ENCODE measurements at places on chromosomes 11 and 22.

- no peak overlapping the region for H3K4me3 ChIP-seq
- peaks cover 54% of the 10 kb centered on the region for H3K27me3 ChIP-seq
- DNase-seq = no peak
Observed at GRCh38 chr11:61911701-61912529, 5.5 kb downstream of the RAB3IL1 start.

GRCh38 chr11:12998336-12998735 lies 10.8 kb upstream of the RASSF10 start:
- DNase-seq = no peak
- no peaks in the 10 kb centered on the region for H3K36me3 ChIP-seq
- peaks cover 43% of the 10 kb centered on the region for H3K27me3 ChIP-seq
- no peak overlapping the region for H3K4me3 ChIP-seq

- no peak overlapping the region for H3K4me3 ChIP-seq
- H3K27ac ChIP-seq = no peak overlapping the region
- no peak for DNase-seq
- H3K36me3 ChIP-seq = no peaks in the 10 kb centered on the region
- no peaks in the 10 kb centered on the region for H3K27me3 ChIP-seq
Observed at GRCh38 chr11:44989831-44990566, 39.3 kb upstream of the TP53I11 start.

DNA sequence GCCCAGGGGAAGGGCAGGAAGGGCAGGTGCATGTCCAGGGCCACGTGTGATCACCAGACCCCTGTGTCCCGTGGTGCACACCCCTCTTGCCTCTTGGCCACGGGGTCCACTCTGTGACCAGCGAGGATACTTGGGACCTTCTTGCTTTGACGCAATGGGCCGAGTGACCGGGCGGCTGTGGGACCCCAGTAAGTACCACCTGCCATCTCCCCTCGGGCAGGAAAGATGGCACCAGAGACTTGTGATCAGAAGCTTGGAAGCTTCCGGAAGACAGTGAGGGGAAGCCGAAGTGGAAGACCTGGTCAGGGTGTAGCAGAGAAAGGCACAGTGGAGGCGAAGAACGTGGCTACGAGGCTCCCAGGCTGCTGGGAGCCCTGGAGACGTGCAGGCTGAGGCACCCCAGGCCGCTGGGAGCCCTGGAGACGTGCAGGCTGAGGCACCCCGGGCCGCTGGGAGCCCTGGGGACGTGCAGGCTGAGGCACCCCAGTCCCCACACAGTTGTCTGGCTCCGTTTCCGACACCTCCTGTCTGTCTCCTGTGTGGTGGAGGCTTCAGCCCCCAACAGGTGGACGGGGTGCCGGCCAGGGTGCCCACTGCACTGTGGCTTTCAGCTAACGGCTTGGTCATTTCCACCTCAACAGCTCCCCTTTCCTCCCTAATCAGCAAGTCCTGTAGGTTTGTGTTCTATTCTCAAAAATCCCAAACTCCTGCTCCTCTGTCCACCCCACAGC lies 663.5 kb downstream of the BRD1 start:
- DNase-seq = no peak
- H3K36me3 ChIP-seq = no peaks in the 10 kb centered on the region
- peaks cover 22% of the 10 kb centered on the region for H3K27me3 ChIP-seq
- H3K27ac ChIP-seq = no peak overlapping the region

DNA sequence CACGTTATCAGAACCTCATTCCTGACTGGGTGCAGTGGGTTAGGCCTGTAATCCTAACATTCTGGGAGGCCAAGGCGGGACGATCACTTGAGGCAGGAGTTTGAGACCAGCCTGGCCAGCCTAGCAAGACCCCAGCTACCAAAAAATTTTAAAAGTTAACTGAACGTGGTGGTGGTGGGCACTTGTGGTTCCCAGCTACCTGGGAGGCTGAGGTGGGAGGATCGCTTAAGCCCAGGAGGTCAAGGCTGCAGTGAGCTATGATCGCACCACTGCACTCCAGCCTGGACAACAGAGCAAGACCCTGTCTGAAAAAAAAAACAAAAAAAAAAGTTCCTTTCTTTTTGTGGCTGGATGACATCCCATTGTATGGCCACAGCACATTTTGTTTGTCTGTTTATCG lies 67.7 kb upstream of the PPP6R3 start:
- H3K36me3 ChIP-seq = no peaks in the 10 kb centered on the region
- no peaks in the 10 kb centered on the region for H3K4me1 ChIP-seq
- no peaks in the 10 kb centered on the region for H3K27me3 ChIP-seq
- no peak for DNase-seq
- H3K4me3 ChIP-seq = no peak overlapping the region

DNA sequence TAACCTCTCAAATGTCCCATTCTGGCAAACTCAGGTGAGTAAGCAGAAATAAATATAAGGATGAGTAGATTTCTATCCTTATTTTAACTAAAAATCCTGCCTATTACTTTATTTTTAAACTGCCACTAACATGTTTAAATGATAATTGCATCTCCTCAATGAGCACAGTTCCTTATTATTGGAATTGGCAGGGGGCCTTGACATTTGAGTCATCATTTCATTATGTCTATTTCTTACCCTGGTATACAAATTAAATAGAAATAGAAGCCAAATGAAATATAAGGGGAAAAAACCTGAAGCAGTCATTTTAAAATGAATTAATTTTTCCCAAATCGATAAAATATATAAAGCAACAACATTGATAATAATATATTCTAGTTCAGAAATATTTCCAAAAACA lies 81.2 kb downstream of the GUCY1A2 start:
- H3K36me3 ChIP-seq = no peaks in the 10 kb centered on the region
- no peak overlapping the region for H3K4me3 ChIP-seq
- no peaks in the 10 kb centered on the region for H3K4me1 ChIP-seq

DNA sequence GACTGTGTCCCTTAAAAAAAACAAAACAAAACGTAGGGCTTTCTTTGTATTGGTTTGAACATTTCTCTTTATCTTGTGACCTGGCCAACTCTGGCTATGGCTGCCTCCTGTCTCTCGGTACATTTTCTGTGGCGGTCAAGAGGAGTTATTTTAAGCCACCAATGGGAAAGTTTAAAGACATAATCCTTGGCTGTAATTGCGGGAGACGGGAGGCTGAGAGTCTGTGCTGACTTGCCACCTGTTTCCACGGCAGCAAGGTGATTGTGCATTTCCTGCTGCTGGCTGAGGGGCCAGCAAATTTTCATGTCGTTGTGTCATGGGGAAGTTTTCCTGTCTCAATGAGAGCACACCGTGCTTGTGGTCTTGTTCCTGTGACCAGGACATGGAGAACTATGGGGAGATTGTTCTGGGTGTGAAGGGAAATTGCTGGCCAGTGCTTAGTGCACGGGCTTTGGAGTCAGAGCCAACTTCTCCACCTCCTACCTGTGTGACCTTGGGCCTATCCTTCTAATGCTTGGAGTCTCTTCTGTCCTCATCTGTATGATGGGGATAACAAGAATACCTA lies 11.0 kb downstream of the PTPRJ start:
- DNase-seq = no peak
- H3K4me3 ChIP-seq = peak overlapping the region; percentile 65
- peaks cover 36% of the 10 kb centered on the region for H3K4me1 ChIP-seq
- no peaks in the 10 kb centered on the region for H3K27me3 ChIP-seq
- peaks cover 9% of the 10 kb centered on the region for H3K36me3 ChIP-seq
- peak overlapping the region; percentile 74 for H3K27ac ChIP-seq

GRCh38 chr22:34454598-34454997 lies 534.3 kb upstream of the LARGE1 start:
- H3K4me1 ChIP-seq = no peaks in the 10 kb centered on the region
- no peaks in the 10 kb centered on the region for H3K27me3 ChIP-seq
- no peak for DNase-seq
- H3K36me3 ChIP-seq = no peaks in the 10 kb centered on the region

- peak overlapping the region; percentile 66 for H3K4me3 ChIP-seq
- H3K27ac ChIP-seq = peak overlapping the region; percentile 97
- H3K27me3 ChIP-seq = no peaks in the 10 kb centered on the region
- peaks cover 32% of the 10 kb centered on the region for H3K4me1 ChIP-seq
- DNase-seq = no peak
Observed at GRCh38 chr11:12235553-12235946, 125.2 kb downstream of the MICAL2 start.

- peaks cover 23% of the 10 kb centered on the region for H3K36me3 ChIP-seq
- no peaks in the 10 kb centered on the region for H3K27me3 ChIP-seq
- no peak for DNase-seq
- H3K4me1 ChIP-seq = peaks cover 6% of the 10 kb centered on the region
Observed at GRCh38 chr11:20373147-20373546, 9.6 kb downstream of the HTATIP2 start.

GRCh38 chr11:132681971-132682370 lies 850.3 kb downstream of the OPCML start:
- H3K27ac ChIP-seq = no peak overlapping the region
- no peaks in the 10 kb centered on the region for H3K27me3 ChIP-seq
- H3K36me3 ChIP-seq = peaks cover 2% of the 10 kb centered on the region
- no peak for DNase-seq
- no peaks in the 10 kb centered on the region for H3K4me1 ChIP-seq

GRCh38 chr11:126489836-126490660 lies 134.6 kb downstream of the ST3GAL4 start:
- H3K36me3 ChIP-seq = no peaks in the 10 kb centered on the region
- no peak overlapping the region for H3K27ac ChIP-seq
- peaks cover 22% of the 10 kb centered on the region for H3K27me3 ChIP-seq
- H3K4me1 ChIP-seq = no peaks in the 10 kb centered on the region
- DNase-seq = no peak

GRCh38 chr11:36092314-36093030 lies 148.6 kb downstream of the LDLRAD3 start:
- H3K36me3 ChIP-seq = peaks cover 2% of the 10 kb centered on the region
- H3K27ac ChIP-seq = no peak overlapping the region
- H3K4me1 ChIP-seq = no peaks in the 10 kb centered on the region
- DNase-seq = no peak
- peaks cover 80% of the 10 kb centered on the region for H3K27me3 ChIP-seq

GRCh38 chr11:68349461-68350249 lies 37.3 kb downstream of the LRP5 start:
- H3K27ac ChIP-seq = no peak overlapping the region
- H3K27me3 ChIP-seq = no peaks in the 10 kb centered on the region
- no peak overlapping the region for H3K4me3 ChIP-seq
- no peaks in the 10 kb centered on the region for H3K36me3 ChIP-seq

DNA sequence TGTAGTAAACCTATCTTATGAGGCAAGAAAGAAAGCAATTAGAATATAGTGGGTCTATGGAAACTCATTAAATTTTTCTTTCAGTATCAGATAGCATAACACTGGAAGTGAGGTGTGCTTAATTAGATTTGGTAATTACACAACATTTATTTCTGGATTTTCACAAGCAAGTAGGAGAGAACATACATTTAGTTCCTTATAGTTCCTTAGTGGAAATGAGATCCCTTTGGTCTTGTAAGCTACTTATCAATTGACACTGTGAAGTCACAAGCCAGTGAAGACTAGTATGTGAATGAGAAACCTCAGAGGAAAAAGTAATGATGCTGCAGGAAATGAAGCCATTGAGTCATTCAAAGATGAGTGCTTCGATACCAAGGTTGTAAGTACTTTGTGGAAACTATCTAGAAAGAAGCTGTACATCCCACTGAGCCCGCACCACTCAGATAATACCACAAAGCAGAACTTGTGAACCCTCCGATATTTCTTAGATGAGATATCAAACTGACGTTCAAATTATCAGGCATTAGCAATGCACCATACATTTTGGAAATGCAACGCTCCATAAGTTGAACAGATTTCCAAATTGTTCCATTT lies 53.5 kb downstream of the ENTHD1 start:
- no peaks in the 10 kb centered on the region for H3K27me3 ChIP-seq
- peaks cover 15% of the 10 kb centered on the region for H3K4me1 ChIP-seq
- H3K4me3 ChIP-seq = no peak overlapping the region
- peak overlapping the region; percentile 48 for H3K27ac ChIP-seq
- DNase-seq = no peak

DNA sequence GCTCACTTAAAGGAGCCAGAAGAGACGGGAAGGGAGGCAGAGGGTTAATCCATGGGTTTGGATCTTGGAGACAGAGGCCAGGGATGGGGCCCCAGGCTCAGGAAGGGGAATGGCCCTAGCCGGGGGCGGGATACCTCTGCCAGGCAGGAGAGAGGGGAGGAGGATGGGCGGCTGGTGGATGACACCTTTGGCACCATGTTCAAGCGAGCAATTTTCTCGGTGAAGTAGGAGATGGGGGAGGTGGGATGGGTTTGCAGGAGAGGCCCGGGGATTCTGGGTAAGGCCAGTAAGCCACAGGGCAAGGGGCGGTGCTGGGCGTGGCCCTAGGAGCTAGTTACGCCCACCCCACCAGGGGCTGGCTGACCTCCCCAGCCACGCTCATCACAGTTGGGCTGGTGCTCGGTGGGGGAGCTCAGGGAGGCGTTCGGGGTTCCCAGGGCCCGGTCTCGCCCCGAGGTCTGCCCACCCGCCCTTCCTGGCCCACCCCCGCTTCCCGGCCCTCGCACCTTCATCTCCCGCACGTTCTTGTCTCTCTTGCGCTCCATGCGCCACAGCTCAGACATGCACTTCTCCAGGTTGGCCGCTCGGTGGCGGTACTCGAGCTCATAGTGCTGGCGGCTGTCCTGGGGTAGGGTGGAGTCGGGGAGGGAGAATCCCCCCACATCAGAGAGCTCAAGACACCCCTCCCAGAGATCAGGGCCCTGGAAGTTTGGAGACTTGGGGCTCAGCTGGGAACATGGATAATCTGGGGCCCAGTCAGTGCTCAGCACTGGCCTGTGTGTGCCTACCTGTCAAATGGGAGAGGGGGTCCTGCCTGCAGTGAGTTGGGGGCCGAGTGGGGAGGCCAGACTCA lies 12.7 kb downstream of the BAIAP2L2 start:
- H3K27ac ChIP-seq = no peak overlapping the region
- no peaks in the 10 kb centered on the region for H3K27me3 ChIP-seq
- no peak for DNase-seq
- H3K4me1 ChIP-seq = peaks cover 8% of the 10 kb centered on the region
- peaks cover 3% of the 10 kb centered on the region for H3K36me3 ChIP-seq
- H3K4me3 ChIP-seq = no peak overlapping the region

- H3K4me3 ChIP-seq = no peak overlapping the region
- H3K27ac ChIP-seq = no peak overlapping the region
- H3K36me3 ChIP-seq = no peaks in the 10 kb centered on the region
- DNase-seq = no peak
- H3K27me3 ChIP-seq = no peaks in the 10 kb centered on the region
Observed at GRCh38 chr11:104997288-104997687, 25.7 kb downstream of the CASP5 start.

- H3K4me3 ChIP-seq = no peak overlapping the region
- H3K27ac ChIP-seq = no peak overlapping the region
- peaks cover 25% of the 10 kb centered on the region for H3K4me1 ChIP-seq
- H3K36me3 ChIP-seq = no peaks in the 10 kb centered on the region
- DNase-seq = no peak
Observed at GRCh38 chr11:14544611-14545010, 24.4 kb upstream of the PSMA1 start.

- H3K4me1 ChIP-seq = no peaks in the 10 kb centered on the region
- DNase-seq = no peak
- H3K27me3 ChIP-seq = peaks cover 75% of the 10 kb centered on the region
- no peak overlapping the region for H3K4me3 ChIP-seq
Observed at GRCh38 chr22:44247346-44247745, 65.4 kb downstream of the SHISAL1 start.

Measured in central memory CD8-positive, alpha-beta T cell (primary cell).